ENCODE measurements at places on chromosomes 2 and 18. TPM values are rescaled to one million over a fixed set of nuclear protein-coding genes. Genes with fewer than 3 reads are reported as not detected.

The LHCGR gene
- 1.6 TPM for total RNA-seq

The HOXD10 gene
- total RNA-seq = 32.5 TPM

The LRATD1 gene
- total RNA-seq = 129 TPM

The SRD5A2 gene
- 8.5 TPM for total RNA-seq

The GPR45 gene
- not detected for total RNA-seq

The TAF1B gene
- 14.8 TPM for total RNA-seq

The OTOS gene
- total RNA-seq = not detected

The SULT1C2 gene
- not detected for total RNA-seq

The CLEC4F gene
- total RNA-seq = not detected

The GKN1 gene
- not detected for total RNA-seq

DNA sequence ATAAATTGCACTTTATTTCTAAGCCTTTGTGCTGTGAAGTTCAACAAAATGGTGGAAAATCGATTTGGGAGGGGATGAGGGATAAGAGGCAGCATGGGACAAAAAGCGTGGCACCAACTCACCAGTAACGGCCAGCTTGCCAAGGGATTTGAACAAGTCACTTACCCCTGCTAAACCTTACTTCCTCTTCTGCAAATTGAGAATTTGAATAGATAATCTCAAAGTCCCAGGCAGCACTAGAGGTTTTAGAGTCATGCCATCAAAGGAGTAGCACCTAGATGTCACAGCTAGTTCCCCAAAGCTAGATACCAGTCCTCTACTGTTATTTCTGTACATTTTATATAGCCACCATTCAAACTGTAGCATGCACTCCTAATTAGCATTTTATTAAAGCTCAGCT lies 83.7 kb upstream of the VRK2 start:
- DNase-seq = no peak

DNA sequence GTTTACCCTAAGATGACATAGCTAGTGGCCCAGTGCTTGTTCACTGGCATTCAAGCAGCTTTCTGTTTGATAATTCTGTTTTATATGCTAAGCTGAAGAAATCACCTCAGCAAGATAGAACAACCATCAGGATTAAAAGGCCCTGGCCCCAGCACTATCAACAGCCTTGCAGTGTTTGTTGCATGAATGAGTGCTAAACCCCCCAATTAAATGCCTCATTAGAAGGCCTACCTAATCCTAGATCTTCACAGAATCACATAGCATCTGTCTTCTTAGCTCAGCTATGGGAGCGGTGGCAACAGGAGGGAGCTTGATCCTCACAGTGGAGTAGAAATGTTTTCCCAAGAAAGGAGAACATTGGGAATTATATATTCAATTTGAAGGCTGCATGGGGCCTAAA lies 194.1 kb upstream of the HNMT start:
- DNase-seq = no peak

- DNase-seq = no peak
These were observed 94.5 kb upstream of the LMAN1 start for GRCh38 chr18:59453468-59453961.

DNA sequence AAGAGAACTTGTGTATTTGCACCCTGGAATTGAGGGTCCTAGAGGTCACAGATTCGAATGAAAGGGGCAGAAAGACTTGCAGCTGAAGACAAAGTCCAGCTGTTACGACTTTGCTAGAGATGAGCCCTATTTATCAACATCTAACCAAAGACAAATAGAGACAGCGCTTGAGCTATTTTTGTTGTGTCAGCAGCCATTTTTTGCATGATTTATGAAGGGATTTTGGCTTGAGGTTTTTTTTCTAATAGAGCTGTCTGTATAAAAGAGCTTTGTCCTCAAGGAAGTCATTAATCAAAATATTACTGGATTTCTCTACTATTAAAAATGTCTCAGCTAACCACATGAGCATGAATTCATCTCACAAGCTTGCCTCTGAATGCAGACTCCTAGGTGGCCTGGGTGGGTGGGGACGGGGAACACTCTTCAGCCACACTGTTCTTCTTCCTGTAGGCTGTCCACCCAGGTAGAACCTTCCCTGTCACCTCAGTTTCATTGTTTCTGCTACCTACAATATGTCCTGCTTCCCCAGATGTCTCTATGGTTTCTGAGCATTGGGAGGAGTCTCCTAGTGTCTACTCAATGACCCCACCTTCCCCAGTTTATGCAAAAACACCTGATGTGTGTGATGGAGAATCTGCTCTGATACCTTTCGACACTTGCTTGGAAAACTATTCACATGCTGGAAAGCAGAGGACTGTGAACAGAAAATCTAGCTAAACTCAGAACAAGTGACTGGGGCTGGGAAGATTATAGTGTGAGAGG lies 7.2 kb upstream of the CD226 start:
- no peak for DNase-seq

DNA sequence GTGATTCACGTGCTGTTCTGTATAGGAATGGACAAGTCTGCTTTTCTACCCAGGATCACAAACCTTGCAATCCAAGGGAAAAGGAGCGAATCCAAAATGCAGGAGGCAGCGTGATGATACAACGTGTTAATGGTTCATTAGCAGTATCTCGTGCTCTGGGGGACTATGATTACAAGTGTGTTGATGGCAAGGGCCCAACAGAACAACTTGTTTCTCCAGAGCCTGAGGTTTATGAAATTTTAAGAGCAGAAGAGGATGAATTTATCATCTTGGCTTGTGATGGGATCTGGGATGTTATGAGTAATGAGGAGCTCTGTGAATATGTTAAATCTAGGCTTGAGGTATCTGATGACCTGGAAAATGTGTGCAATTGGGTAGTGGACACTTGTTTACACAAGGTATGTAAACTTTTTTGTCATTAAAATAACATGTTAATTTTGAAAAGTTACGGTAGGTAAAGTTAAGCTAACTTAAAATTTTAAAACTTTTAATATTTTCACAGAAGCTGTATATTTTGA lies 33.0 kb downstream of the PPM1B start:
- DNase-seq = no peak

- no peak for DNase-seq
These were observed 49.7 kb downstream of the RDH14 start for GRCh38 chr2:18510775-18511174.

GRCh38 chr2:181126311-181126868 lies 146.0 kb downstream of the UBE2E3 start:
- DNase-seq = no peak

- DNase-seq = no peak
These were observed 679.6 kb downstream of the MBD2 start for GRCh38 chr18:53544917-53545316.

GRCh38 chr2:183267148-183267827 lies 143.0 kb downstream of the NUP35 start:
- DNase-seq = no peak

- DNase-seq = no peak
These were observed 379.0 kb downstream of the ZEB2 start for GRCh38 chr2:144140891-144141290.

DNA sequence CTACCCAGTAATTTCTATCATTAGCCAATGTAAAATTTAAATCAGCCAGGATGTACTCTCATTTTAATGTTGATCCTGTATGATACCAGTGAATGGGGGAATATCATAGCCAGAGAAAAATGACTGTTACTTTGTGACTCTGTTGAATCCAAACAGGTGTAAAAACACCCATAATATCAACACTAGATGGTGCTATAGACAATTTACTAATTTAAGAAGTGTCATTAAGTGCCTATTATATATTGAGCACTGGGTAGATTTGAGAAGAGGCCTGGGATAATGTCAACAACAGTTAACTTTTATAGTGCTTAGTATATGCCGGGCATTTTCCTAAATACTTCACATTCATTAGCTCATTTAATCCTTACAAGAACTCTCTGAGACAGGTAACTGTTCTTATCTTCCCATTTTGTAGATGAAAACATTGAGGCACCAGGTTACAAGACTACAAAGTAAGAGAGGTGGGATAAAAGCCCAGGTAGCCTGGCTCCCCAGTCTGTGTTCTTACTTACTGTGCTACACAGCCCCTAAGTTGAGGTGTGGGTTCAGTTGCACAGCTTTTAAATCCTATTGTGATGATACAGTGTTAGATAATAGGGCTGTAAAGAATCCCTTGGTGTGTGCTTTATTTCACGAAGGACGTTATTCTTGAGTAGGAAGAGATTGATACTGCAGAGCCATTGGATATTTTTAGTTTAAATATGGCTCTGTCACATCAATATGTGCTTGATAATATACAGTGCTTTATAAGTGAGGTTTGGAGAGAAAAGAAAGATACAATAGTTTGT lies 325.5 kb downstream of the AGPS start:
- DNase-seq = no peak

DNA sequence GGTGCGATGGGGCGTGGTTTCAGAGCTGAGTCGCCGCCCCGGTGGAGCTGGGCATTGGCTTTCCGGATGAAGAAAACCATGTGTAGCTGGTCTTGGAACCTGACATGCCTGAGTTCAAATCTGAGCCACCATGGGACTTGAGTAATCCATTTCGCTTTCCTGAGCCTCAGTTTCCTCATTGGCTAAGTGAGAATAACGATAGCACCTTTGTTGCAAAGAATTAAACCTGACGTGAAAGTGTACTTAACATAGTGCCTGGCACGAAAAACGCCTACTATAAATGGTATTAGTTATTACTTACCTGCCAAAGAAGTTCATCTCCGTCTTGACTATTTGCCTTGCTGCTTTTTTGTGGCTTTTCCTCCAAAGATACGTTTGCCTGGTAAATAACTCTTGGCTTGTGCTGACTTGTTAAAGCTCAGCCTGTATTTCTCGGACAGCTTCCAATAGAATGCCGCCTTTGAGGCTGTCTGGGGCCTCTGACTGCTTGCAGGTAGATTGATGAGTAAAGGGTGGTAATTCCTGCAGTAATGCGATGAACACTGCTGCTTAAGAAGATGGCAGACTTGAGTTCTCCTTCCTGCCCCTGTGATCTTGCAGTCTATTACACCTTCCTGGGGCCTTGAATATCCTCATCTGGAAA lies 1.3 kb downstream of the CDCA7 start:
- peak; percentile 18 for DNase-seq

GRCh38 chr2:221134718-221135117 lies 437.4 kb downstream of the EPHA4 start:
- no peak for DNase-seq

GRCh38 chr2:229884775-229885699 lies 36.8 kb downstream of the TRIP12 start:
- no peak for DNase-seq

- DNase-seq = no peak
These were observed 213.8 kb upstream of the FBXO11 start for GRCh38 chr2:48120112-48120511.

DNA sequence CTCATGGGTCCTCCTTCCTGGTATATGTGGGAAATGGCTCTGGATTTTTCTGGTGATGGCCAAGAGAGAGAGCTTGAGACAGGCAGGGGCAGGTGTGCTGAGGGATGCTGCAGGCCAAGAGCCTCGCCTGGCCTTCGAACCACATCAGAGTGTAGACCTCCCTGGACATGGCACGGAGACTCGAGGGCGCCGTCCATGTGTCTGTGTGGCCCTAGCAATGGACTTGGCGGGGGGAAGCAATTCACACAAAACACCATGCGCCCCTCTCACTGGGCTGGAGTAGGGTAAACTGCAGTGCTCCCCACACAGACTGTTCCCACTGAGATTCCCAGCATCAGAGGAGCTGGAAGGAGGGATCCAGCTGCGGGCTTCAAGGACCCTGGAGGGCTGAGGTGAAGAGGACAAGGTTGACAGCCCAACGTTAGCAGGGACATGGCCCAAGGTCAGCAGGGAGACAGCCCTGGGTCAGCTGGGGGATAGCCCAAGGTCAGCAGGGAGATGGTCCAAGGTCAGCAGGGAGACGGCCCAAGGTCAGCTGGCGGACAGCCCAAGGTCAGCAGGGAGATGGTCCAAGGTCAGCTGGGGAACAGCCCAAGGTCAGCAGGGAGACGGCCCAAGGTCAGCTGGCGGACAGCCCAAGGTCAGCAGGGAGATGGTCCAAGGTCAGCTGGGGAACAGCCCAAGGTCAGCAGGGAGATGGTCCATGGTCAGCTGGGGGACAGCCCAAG lies 75.4 kb upstream of the HDAC4 start:
- no peak for DNase-seq

- DNase-seq = no peak
These were observed 370.8 kb downstream of the TNS1 start for GRCh38 chr2:217632043-217632442.

DNA sequence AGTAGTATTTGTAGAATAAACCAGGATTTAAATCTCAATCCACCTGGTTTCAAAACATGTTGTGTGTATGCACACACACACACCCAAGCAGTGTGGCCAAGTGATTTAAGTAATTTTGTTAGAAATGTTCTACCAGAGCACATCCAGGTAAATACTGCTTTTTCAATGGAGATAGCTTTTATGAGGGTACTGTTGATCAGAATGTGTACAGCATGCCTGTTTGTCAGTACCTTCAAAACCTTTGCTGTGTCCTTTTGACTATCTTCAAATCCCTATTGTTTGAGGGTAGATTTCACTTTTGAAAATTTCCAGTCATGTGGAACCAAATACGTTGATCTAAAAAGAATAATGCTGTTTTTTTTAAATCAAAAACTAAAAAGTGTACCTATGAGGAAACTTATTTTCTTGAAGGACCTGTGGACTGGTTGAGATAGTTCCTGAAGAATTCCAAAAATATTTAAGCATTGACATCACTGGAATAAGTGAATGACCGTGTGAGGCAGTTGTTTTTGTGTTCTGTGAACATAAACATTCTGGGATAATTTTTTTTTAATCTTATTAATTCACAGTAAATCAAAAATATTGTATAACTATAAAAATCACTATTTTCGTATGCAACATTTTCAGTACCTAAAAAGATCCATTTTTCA lies 70.9 kb downstream of the PTRHD1 start:
- DNase-seq = no peak

- DNase-seq = no peak
These were observed 96.0 kb downstream of the TFCP2L1 start for GRCh38 chr2:121189011-121189410.

DNA sequence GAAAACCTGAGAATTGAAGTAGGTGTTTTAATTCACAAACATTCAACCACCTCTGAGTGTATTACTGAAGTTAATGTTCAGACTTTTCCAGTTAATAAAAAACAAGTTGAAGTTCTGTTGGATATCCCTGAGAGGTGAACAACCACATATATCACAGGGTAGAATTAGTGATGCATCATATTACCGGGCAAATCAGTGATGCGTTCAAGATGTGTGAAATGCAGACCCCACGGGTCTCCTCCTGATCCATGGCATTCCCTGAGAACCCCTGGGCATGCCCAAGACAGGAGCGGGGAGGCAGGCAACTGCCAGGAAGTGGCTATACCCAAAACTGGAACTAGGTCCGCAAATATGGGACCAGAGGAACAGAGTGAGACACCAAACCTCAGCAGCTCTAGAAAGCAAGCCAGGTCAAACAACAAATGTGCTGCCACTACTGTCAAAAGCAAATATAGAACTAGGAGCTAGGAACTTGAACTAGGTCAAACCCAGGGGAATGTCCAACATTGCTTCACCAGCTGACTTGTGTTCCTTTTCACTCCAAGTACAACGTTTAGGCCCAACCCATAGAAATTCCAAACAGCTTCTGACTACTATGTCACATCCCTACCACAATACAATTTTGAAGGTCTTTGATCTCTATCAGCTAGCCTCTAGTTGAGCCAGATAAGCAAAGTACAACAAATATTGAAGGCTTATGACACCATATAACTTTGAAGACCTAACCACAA lies 20.2 kb downstream of the PSTPIP2 start:
- DNase-seq = peak; percentile 41

GRCh38 chr2:164620873-164621763 lies at the start of gene GRB14:
TSS of gene GRB14 (minus strand) at chr2:164621482. CDS start at chr2:164621309, 173 bp downstream.
- peak; percentile 50 for DNase-seq
